ENCODE measurements at places on chromosomes 16 and 17.

GRCh38 chr16:84410361-84411138 is 42.2 kb downstream of the ATP2C2 start:
- DNase-seq, result no peak

DNA sequence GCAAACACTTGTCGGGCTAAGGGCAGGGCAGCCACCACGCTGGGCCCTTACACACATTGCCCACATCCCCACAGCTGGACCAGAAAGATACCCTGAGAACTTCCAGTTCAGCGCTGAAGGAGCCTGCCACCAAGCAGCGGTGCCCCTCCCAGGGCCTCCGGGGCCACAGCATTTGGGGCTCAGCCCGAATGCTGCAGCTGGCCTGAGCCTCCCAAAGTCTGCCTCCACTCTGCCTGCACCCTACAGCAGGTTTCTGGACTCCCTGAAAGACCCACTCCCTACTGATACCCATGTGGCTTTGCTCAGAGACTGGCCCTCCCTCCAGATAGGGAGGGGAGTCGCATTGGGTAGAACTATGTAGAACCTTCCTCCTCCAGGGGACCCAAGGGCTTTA is 1.5 kb downstream of the MCRIP1 start:
- DNase-seq, result no peak

DNA sequence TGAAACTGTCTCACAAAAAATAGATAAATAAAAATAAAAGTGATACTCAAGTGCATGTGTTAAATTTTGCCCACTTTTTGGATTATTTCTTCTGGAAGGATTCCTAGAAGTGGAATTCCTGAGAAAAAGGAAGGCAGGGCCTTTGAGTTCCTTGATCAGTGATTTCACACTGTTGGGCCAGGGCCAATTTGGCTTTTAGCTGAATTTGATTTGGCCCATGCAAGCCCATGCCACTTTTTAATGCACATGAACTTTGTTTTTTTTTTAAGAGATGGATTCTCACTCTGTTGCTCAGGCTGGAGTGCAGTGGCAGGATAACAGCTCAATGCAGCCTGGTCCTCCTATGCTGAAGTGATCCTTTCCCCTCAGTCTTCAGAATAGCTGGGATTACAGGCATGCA is 96.3 kb downstream of the TNFRSF13B start:
- DNase-seq, result no peak

DNA sequence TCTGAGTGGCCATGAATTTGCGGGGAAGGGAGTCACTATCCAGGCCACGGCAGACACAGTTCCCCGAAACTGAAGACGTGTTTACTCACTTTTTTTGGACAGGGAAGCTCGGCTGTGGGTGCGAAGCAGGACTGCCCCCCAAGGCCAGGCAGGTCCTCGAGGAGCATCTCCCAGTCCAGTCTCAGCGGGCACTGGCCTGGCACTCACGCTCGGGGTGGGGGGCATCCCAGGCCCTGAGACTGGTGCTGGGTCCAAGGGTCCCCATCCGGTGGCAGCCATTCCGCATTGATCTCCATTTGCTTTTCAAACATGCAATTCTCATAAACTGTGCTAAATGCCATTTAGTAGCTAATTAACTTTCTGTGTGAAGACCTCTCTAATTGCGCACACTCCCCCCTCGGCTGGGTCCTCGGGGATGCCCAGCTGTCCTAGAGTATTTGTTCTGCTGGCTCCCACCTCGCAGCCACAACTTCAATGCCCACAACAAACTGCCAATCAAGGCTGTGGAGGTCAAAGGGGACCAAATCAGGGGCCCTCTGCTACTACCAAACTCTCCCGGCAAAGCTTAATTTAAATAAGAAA is 50.2 kb downstream of the TBC1D16 start:
- DNase-seq, result no peak

- no peak for DNase-seq
Observed at GRCh38 chr17:41682631-41683030, 6.1 kb upstream of the EIF1 start.

DNA sequence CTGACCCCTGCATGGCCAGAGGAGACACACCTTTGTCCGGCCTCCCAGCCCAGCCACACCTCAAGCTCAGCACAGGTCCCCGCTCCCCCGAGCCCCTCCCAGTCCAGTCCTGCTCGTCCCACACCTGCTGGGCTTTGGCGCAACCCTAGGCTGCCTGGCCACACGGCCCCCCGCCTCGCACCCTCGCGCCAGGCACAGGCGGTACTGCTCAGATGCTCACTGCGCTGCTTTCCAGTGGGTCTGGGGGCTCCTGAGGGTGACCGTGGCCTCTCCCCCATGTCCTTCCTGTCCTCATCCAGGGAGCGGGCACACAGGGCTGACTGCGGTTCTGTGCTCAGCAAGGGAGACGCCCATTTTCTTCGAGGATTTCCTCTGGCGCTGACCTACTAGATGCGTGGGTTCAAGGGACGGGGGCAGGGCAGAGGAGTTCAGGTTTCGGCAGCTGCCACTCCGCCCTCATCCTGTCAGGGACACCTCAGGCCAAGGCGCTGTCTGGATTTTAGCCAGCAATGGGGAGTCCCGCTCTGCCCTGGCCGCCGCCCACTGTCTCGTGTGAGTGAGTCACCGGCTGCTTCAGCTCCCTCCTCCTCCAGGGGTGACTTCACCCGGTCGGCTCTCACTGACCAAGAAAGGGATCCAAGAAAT is 118.0 kb upstream of the ZNF469 start:
- DNase-seq, result peak; percentile 50

DNA sequence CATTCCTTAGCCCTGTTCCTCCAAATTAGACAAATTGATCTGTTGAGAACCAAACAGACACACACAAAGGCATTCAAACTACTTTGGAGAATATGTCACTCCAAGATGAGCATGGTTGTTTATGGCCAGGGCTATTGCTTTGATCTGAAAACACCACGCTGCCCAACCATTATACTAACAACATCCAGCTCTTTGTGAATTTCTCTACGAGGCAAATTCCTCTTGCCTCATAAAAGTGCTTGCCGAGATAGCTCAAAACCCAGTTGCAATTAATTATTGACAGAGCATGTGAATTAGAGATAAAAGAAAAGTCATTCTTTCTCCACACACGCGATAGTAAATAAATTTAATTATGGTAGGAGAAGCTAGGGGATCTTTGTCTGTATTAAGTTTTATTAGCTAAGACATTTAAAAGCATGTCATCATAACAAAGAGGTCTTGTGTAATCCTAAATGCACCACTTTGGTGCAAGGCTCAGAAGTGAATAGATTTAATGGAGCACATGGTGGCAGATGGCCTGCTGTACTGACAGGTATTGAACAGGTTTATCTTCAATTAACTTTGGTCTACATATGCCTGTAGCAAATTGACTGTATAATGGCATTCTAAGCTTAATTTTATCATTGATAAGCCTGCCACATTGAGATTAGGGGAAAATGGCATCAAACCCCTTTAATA is 441.8 kb downstream of the HS3ST4 start:
- no peak for DNase-seq

- no peak for DNase-seq
Observed at GRCh38 chr16:49528060-49528865, 154.7 kb downstream of the C16orf78 start.

DNA sequence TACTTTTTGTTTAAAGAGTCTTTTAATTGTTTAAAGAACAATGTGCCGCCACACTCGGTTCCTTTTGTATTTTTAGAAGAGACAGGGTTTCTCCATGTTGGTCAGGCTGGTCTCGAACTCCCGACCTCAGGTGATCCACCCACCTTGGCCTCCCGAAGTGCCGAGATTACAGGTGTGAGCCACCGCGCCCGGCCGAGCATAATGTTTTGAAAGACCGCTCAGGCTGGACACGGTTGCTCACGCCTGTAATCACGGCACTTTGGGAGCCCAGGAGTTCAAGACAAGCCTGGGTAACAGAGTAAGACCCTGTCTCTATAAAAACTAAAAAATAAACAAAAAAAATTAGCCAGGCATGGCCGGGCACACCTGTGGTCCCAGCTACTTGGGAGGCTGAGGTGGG is 59.8 kb downstream of the RNF213 start:
- DNase-seq, result no peak

DNA sequence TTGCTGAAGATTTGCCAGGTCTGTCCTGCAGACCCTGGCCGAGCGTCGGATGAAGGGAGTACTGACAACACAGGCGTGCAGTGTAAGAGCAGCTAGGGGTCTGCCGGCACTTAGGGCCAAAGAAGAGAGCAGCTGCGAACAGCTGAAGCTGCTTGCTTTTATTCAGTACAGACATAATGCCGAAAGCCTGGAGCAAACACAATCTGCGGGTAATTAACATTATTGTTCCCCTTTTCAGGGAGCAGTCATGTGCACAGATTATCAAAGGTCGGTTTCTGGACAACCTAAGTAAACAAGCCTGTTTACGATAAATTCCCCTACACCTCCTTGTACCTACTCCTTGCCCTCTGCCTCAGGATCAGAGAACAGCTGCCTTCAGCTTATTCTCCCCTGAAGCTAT is 12.0 kb upstream of the KRT23 start:
- DNase-seq, result no peak

DNA sequence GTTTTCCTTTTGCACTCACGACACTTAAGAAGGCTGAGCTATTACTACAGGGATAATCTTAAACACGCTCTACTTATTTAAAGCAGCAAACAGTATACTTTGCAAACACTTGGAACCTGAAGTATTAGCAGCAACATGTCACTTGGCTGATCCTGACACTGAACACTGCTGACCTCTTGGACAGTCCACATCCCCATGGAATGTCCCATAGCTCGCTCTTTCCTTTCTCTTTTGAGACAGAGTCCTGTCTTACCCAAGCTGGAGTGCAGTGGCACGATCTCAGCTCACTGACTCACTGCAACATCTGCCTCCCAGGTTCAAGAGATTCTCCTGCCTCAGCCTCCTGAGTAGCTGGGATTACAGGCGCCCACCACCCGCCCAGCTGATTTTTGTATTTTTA is 26.4 kb downstream of the SMYD4 start:
- no peak for DNase-seq

GRCh38 chr16:1794221-1794871 is 841 bp upstream of the IGFALS start:
- peak; percentile 2 for DNase-seq

DNA sequence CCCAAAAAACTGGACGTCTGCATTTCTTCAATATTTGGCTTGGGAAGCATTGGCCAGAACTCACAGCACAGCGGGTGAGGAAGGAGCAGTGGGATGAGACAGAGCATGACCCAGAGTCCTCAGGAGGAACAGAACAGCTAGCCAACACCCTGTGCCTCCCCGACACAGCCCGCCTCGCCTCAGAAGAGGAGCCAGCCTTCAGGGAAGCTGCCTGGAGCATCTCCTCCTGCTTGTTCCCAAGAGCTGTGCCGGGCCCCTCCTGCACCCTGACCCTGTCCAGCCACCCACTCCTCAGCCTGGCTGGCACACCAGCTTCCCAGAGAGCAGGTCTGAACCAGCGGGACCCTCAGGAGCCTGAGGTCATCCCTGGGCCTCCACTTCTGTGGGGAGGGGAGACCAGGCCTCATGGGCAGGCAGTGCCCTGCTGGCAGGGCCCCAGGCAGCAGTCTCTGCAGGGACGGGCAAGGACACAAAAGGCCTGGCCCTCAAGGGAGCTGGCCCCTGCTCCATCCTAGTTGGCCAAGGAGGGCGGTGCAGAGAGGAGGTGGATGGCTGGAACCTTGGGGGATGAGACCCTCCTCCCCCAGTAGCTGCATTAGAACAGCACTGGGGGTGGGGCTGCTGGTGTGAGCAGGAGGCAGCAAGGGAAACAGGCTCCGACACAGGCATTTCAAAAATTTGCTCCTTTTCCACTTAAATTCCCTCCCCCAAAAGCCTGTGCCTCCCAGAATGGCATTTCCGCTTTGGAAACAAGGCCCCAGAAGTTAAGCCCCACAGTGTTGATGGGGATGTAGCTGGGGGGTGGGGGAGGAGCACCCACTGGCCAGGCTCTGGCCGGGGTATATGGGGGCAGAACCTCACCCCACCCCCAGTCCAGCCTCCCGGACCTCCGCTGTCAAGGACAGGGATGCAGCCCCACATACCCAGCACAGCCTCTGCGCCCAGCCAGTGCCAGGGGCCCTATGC is 1.8 kb upstream of the BCAR1 start:
- no peak for DNase-seq

DNA sequence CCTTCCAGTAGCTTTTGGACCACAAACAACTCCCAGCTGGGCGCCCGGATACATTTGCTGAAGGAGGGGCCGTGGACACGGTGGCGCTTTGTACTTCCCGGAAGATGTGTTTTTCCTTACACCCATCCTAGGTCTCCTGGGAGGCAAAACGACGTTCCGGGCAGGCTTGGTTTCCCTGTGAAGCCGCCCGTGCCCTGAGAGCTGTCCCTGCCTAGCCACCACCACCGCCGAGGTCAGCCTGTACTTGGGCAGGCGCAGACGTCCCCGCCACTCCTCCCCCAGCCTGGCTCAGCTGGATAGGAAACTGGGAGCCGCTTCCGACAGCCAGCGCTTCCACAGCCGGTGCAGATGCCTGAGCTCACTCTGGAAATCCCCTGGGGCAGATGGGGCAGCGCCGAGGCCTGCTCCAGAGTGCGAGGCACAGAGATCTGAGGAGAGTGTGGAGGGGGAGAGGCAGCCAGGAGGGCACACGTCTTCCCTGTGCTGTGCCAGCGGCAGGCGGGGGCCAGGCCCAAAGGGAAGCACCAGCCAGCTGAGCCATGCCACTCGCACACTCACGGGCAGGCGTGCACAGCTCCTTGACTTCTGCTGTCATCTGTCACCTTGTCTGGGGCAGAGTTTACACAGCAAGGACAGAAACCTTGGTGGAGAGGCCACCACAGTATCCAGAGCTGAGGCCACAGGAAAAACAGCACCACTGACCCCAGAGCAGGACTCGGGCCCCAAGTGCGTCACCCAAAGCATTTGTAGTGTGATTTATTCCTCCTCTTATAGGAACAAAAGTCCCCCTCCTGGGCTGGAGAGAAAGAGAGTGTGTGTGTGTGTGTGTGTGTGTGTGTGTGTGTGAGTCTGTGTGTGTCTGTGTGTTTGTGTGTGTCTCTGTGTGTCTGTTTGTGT is 3.0 kb downstream of the RHBDF2 start:
- no peak for DNase-seq
